ENCODE measurements at places on chromosomes 11 and 22.
A peak's percentile ranks its signal among the peaks of the same experiment; 100 is the strongest.

DNA sequence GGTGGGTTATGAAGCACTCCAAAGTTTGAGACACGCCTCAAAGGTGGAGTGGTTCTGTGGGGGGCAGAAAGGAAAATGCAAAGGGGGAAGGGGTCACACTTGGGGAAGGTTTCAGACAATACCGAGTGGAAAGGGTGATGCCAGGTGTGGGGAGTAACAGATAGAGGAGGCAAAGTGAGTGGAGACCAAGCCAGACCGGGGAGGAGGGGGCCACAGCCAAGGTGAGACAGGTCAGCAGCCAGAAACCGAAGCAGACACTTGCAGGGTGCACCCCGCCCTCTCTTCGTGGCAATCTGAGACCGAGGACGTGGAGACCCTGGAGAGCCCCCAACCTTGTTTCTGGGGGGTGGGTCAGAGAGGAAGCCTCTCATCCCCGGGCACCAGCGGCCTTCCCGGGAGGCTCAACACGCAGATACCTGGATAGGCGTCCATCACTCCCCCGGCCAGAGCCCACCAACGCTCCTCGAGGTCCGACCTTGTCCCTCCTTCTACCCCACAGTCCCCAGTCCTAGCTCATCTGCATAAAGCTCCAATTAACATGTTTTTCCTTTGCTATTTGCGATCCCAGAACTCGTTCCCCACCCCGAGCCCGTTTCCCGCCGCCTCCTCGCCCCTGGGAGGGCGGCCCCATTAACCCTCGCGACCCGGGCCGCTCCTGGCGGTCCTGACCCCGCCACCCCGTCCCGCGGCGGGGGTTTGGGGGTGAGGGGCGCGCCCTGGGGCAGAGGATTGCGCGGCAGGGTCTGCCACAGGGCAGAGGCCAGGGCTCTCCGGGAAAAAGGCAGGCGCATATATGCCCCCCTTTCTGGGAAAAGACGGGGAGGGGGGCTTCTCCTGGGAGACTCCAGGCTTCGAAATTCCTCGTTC is 21.8 kb downstream of the RTN4RL2 start:
- DNase-seq: no peak

GRCh38 chr11:125401746-125402145 is 94.3 kb downstream of the FEZ1 start:
- peak; percentile 42 for DNase-seq

GRCh38 chr22:40328546-40329456 is 17.5 kb upstream of the ADSL start:
- no peak for DNase-seq

GRCh38 chr11:124759266-124760204 is 2.6 kb downstream of the ESAM start:
- no peak for DNase-seq

GRCh38 chr11:111483431-111483830 is 28.8 kb downstream of the BTG4 start:
- no peak for DNase-seq

- DNase-seq: no peak
These were observed 816.8 kb downstream of the BRD1 start for GRCh38 chr22:49010901-49011300.

GRCh38 chr11:2888266-2888968 is 2.8 kb upstream of the CDKN1C start:
- peak; percentile 80 for DNase-seq

DNA sequence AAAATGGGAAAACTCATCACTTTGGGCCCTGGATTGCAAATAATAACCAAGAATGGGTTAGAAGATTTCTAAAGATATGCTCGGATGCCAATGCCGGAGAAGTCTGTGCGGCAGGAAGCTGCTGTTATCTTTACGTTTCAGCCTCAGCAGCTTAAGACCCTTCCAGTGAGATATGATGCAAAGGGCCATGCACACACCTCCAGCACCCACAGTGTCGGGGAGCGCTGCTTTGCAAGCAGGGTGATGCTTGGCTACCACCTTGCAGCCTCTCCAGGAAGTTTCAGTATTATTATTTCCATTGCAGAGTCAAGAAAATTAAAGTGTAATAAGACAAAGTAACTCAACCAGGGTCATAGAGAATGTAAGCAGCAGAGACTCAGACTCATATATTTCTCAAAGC is 37.3 kb downstream of the LARGE1 start:
- DNase-seq: no peak

GRCh38 chr11:101516546-101516945 is 67.3 kb downstream of the TRPC6 start:
- DNase-seq: no peak

- peak; percentile 9 for DNase-seq
These were observed 43.9 kb upstream of the ANGPTL5 start for GRCh38 chr11:101960231-101960630.

- DNase-seq: no peak
These were observed 33.1 kb upstream of the SPTBN2 start for GRCh38 chr11:66762088-66762487.

DNA sequence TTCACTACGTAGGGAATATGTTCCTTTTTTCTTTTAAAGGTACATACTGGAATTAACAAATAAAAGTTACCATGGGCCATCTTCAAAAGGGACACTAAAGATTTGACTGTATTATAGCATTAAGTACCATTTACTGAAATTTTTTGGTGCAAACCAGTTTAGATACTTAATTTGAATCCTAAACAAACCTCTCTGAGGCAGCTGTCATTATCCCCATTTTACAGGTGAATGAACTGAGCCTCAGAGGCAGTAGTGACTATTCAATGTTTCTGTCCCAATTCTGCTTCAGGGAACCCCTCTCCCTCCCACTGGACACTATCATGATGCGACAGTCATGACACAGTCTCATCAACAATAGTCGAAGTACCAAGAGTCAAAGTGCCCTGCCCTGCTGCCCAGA is 76.2 kb upstream of the PHF21A start:
- no peak for DNase-seq

DNA sequence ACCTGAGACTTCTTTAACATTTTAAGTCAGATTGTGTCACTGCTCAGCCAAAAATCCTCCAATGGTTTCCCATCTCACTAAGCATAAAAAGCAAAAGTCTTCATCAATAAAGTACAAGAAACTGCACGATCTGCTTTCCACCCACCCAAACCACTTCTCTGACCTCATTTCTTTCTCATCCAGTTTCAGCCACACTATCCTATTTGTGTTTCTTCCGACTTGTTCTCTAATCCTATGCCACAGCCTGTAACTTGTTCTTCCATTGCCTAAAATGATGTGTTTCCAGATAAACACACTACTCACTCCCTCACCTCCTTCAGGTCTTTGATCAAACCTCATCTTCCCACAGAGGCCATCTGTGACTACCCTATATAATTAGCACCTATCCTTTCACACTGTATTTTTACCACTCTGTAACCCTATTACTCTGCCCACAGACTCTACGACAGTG is 28.4 kb downstream of the ARHGAP32 start:
- peak; percentile 6 for DNase-seq

DNA sequence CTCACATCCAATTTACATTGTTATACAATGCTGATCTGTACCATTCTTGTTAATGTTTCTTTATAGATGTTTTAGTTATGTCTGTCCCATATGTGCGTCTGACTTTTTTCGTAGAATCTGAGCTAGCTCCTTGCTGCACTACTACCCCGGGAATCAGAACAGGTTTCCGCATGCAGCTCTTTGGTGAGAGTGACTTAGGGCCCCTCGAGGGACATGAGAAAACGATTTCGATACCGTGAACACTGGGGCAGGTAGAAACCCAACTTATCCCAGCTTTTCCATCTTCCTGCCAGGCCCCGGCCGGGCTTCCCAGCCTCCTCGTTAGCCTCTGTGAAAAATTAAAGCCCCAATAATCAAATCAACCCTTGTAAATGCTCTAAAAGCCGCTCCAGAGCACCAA is 23.4 kb upstream of the PKNOX2 start:
- no peak for DNase-seq

GRCh38 chr11:108293229-108293628 is 70.4 kb downstream of the ATM start:
- DNase-seq: no peak

DNA sequence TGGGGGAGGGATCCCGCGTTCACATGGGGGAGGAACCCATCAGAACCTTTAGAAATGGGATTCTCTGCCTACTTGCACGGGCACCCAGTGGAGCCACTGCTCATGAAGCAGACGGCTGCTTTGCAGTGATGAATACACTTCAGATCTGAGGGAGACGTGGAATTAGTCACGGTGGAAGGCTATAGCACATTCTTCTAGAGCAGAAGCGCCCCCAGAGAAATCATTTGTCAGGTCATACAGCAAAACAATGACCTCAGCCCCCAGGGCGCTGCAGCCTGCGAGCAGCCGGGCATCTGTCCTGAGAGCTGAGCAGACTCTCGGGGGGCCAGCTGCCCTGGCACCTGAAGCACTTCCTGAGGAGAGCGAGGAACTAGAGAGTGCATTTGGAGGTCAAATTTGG is 12.7 kb downstream of the TP53AIP1 start:
- peak; percentile 50 for DNase-seq

- DNase-seq: no peak
These were observed 29.2 kb upstream of the MUC5AC start for GRCh38 chr11:1128311-1129142.

GRCh38 chr11:87430821-87431220 is 393.1 kb downstream of the TMEM135 start:
- no peak for DNase-seq

- DNase-seq: no peak
These were observed 81.1 kb upstream of the WNT7B start for GRCh38 chr22:46058091-46058420.

DNA sequence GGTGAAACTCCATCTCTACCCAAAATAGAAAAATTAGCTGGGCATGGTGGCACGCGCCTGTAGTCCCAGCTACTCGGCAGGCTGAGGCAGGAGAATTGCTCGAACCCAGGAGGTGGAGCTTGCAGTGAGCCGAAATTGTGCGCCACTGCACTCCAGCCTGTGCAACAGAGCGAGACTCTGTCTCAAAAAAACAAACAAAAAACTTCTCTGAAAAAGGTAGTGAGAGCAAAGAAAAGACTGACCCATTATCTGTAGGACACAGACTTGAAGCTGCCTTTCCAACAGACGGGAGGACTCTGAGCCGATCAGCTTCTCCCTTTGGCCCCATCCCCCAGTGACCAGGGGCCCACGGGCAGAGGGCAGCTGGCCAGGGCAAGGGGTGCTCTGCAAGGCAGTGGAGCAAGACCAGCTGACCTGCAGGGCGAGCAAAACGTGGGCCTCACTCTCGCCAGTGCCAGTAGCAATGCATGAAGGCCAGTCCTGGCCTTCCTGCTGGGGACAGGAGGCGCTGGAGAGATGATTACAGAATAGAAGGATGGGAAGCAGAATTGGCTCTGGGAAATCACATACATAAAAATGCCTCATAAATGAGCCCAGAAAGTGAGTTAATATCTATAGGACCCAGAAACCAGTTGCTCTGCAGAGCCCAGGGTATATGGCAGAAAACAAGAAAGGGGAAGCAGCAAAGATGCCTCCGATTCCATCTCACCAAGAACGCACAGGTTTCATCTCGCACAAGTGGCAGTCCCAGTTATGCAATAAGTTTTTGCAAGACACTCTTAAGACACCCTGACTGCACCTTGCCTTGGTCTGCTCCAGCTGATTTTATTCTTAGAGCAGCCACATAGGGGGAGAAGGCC is 2.8 kb downstream of the EHD1 start:
- DNase-seq: no peak

- no peak for DNase-seq
These were observed 155.5 kb downstream of the SHANK2 start for GRCh38 chr11:71096751-71097388.

GRCh38 chr11:66184728-66185127 is 83.7 kb upstream of the RAB1B start:
- DNase-seq: no peak

Measured in iris pigment epithelial cell (primary cell).